Thoracic aorta (tissue), 2 donors: ENCODE measurements at places on chromosomes 1 and 21.

- DNase-seq, result no peak
Measured at GRCh38 chr1:183896466-183897048, 91.6 kb downstream of the RGL1 start.

GRCh38 chr1:212457740-212458338 is 25.1 kb downstream of the NENF start:
- DNase-seq, result no peak

GRCh38 chr21:37767984-37768383 is 148.3 kb downstream of the KCNJ6 start:
- no peak for DNase-seq

DNA sequence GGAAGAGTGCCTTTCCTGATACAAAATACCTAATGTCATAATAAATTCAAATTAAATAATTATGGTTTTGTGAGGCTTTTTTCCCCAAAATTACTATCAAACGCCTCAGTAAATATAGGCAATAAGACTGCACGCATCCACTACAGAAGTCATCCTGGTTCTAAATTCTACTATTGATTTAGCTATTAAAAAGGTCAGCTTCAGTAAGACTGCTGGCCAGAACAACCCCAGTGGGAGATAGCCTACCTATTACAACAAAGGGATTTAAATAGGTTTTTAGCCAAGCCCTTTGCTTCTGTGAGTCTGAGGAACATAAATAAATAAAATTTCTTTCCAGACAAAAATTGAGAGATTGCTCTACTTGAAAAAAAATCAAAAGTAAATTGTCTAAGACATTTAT is 132.1 kb downstream of the PLPPR4 start:
- DNase-seq, result no peak
